Karpas-422 (cell line): ENCODE measurements at places on chromosomes 1 and 21.

DNA sequence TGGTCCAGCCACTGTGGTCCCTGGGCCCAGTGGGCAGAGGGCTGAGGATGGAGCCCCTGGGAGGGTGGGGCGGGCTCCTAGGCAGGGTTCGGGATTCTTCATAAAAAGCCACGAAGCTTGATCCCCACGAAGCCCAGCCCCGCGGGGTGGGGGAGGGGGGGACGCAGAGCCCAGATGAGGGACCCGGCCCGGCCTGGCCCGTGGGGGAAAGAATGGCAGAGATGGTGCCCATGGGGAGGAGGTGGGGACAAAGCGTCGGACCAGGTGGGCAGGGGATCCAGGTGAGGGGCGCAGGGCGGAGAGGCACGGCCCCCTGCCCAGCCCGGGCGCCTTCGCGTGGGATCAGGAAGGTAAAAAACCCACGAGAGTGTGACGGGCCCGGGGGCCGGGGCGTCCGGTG, 6.0 kb upstream of the SMIM12 start:
- DNase-seq: no peak

DNA sequence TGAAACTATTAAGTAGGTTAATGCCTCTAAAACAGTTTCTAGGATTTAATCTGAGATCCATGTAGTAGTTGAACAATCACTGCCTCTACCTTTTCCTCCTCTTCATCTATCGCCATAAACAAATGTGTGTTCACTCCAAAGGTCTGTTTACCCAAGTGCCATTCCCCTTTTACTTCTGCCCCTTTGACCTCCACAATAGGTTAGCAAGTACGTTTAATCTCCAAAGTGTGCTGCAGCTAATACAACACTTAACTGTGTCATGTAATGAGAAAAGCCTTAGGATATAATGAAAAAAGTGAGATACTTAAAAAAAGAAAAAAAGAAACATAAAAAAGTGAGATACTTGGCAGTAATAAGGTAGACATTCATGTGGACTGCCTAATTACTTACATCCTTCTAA, 28.2 kb downstream of the GPBP1L1 start:
- no peak for DNase-seq

- no peak for DNase-seq
Measured at GRCh38 chr1:192579010-192579738, 3.6 kb downstream of the RGS1 start.

GRCh38 chr1:207892764-207893163, 18.2 kb downstream of the CD34 start:
- no peak for DNase-seq

DNA sequence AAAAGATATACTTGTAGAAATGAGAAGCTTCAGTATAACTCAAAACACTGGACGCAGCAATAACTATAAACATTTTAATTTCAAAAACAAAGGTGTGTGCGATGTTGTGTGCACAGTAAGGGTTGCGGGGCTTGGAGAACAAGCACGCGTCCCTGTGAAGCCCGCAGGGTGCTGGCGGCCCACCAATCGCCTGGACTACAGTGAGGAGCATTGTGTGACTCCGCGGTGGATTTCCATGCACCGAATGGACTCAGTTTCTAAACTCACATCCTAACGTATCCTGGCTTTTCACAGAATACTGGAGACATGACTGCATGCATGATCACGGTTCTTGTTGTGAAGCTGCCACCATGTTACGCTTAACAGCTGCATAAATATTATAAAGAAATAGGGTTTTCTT, 33.0 kb downstream of the NTPCR start:
- no peak for DNase-seq
